ENCODE measurements at places on chromosomes 16 and 17.

DNA sequence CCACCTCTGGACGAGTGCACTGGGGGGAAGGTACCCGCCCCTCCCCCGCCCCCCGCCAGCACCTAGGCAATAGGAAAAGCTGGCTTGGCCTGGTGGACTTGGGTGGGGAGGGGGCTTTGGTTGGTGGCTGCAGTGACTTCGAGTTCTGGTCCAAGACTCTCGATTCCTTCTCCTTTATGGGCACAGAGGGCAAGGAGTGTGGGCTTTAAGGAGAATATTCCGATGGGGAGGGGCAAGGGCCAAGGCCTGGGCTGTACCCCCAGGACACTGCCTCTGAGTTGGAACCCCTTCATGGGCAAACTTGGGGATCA lies 409 bp downstream of the ACSF2 start:
- no peak for DNase-seq

- no peak for DNase-seq
Observed at GRCh38 chr17:6241996-6242395, 171.8 kb downstream of the WSCD1 start.

DNA sequence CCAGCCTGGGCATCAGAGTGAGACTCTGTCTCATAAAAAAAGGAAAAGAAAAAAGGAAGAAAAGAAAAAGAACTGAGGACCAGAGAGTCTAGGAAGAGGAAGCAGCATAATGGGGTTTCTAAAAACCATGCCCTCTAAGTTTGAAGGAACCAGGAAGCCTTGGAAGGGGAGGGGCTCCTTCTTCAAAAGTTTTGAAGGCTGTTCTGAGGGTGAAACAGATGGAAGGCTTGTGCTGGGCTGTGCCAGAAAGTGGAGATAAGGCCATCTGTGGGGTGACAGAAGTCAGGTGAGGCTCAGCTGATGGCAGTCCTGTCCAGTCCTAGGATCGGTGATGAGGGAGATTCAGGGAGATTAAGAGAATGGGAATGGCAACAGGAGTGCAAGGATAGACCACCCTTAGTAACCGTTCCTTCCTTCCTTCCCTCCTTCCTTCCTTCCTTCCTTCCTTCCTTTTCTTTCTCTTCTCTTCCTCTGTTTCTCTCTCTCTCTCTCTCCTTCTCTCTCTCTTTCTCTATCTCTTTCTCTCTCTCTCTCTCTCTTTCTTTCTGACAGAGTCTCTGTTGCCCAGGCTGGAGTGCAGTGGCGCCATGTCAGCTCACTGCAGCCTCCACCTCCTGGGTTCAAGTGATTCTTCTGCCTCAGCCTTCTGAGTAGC lies 182.6 kb downstream of the NTN1 start:
- no peak for DNase-seq

DNA sequence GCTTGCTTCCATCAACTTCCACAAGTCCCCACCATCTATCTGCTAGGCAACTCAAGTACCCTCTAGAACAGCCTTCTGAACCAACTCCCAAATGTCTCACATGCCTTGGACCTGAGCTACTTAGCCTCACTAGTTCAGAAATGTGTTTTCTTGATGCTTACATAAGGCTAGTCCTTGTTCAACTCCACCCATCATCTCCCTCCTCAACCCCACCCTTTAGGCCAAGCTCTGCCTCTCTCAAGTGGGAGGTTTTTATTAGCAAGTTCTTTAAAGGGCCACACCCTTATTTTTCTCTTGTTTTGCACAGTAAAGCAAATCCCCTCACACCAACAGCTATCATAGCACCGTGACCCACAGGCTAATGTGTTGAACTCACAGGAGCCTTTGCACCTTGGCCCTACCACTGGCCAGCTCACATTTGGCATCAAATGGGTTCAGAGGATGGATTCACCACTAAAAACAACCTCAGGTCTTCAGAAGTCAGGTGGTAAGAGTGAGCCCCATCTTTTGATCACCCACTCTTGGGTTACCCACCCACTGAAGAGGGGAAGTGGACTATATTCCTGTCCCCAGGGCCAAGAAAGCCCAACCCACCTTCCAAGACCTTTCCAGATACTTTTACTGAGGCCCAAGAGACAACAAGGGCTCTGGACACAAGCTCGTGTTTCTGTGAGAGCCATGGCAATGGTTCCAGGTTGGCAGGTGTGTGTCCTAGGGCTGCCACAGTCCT lies 12.2 kb downstream of the PIK3R5 start:
- no peak for DNase-seq

DNA sequence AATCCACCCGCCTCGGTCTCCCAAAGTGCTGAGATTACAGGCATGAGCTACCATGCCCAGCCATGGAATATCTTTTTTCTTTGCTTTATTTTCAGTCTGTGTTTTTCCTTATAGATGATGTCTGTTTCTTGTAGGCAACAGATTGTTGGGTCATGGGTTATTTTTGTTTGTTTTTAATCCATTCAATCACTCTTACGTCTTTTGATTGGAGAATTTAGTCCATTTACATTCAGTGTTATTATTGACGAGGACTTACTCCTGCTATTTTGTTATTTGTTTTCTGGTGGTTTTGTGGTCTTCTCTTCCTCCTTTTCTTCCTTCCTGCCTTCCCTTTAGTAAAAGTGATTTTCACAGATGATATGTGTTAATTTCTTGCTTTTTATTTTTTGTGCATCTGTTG lies 55.9 kb downstream of the OMG start:
- no peak for DNase-seq

GRCh38 chr17:81715872-81716673 lies 4.0 kb downstream of the SLC25A10 start:
- DNase-seq, result no peak

DNA sequence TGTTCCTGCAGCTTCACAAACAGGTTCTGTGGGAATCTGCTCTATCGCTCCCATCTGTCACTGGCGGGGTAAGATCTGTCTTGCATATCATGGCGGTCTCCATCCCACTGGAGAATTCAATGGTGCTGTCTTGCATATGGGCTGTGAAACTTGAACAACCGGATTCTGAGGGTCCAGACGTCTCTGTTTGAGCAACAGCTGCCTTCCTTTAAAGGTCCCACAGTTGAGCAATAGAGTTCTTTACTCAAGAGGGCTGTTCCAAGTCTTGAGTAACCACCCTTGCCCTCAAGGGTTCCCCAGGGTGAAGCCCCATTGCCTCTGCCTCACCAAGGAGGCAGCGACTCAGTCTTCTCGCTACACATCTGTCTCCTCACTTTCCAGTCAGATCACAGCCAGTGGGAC lies 50.8 kb downstream of the ZFHX3 start:
- DNase-seq, result no peak

GRCh38 chr17:27239046-27239445 lies 54.9 kb upstream of the WSB1 start:
- DNase-seq, result no peak

DNA sequence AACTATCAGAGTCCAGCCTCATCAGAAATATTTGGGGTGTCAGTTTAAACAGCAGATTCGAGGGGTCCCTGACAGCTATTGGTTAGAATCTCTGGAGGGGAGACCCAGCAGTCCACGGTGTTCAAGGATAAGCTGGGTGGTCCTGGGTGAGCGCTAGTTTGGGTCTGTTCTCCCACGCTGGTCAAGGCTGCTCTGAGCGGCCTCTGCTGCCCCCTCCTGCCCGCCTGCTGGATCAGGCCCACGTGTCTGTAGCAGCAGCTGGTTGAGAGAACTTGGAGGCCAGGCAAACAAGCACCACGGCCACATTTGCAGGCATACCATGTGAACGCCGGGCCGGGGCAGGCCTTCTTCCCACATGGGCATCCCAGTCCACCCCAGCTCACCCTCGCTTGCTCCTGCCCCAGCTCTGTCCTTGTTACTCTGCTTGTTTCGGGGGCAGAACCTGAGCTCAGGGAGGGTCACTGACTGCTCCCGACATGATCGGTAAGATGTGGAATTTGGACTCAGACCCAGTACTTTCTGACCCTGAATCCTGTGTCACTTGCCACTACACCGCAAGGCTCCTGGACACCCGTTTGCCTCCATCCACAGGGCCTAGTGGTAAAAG lies 7.4 kb downstream of the FOXF1 start:
- DNase-seq, result no peak

DNA sequence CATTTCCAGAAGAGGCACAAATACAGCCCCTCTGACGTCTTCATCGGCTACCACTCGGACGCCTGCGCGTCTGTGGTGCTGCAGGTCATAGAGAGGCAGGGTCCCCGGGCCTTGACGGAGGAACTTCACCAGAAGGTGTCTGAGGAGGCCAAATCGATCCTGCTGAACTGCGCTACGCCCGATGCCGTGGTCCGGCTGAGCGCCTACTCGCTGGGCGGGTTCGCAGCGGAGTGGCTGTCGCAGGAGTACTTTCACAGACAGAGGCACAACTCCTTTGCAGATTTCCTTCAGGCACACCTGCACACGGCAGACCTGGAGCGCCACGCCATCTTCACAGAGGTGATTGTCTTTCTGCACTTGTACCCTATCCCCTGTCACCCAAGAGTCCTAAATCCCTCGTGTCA lies 67.0 kb upstream of the ENDOV start:
- no peak for DNase-seq

DNA sequence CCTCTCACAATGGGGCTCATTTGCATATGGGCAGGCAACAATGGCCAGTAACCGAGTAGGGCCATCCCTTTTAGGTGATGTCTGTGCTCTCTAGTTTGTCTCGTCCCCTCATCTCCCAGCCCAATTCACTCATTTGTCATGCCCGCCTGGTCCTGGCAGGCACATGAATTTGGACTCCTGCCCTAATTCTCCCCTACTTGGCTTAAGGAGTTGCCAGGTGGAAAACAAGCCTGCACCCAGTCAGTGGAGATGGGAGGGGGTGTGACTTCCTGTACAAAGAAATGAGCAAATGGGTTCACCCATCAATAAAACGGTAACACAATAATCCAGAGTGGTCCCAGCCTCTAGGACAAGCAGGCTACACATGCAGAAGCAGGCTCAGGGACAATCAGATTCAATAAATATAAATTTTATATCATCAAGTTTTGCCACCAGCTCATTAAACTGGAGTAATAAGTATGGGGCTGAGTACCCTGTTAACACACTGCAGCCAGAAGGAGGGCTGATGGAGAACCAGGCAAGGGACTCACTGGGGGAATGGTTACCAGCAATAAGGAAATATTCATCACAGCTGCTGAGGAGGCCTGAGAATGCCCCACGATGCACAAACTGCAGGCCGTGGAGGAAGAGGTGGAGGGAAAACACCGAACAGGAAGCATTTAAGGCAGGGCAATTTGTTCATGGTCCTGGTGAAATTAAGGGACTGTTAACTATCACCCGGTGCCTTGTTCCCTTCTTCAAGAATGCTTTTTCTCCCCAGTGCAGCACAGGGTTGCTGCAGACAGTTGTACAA lies 84.4 kb upstream of the GPRC5B start:
- DNase-seq, result no peak

DNA sequence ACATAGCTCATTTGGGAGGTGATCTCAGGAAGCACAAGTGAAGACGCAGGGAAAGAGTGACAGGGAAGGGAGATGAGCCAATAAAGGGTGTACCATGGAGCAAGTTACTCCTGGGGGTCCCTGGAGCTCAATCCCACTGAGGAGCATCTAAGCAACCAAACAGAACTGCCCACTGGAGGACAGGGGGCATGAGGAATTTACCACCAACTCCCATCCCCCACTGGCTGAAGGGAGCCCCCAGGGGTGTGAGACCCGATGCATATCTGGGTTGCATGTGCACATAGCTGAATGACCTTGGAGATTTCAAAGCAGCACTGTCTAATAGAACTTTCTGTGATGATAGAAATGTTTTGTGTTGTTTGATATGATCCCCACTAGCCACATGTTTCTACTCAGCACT lies 29.6 kb downstream of the C16orf82 start:
- no peak for DNase-seq

GRCh38 chr17:64154717-64155116 lies 24.8 kb upstream of the ERN1 start:
- DNase-seq, result no peak

DNA sequence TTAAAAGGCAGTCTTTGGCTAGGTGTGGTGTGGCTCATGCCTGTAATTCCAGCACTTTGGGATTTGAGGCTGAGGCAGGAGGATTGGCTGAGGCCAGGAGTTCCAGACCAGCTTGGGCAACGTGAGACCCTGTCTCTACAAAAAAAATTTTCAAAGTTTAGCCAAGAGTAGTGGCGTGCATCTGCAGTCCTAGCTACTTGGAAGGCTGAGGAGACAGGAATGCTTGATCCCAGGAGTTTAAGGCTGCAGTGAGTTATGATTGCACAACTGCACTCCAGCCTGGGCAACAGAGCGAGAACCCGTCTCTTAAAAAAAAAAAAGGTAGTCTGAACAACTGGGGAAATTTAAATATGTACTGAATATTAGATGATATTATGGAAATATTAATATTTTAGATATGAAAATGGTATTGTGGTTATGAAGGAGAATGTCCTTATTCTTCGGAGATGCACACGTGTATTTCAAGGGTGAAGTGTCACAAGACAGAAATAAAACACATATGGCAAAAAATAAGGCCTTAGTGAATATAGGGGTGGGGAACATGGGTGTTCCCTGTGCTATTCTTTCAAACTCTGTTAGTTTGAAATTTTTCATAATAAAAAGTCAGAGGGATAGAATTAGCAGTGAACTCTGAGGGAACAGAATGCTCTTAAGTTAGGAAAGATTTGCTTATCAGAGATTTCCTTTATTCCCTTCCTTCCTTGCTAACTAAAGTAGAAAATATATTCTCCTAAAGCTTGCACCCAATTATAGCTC lies 144.7 kb downstream of the CDK5R1 start:
- DNase-seq, result no peak

All from left renal cortex interstitium (tissue), 4 donors.